Sciatic nerve (tissue), 2 donors: ENCODE measurements at places on chromosomes 12 and 14. TPM values are rescaled to one million over a fixed set of nuclear protein-coding genes. Genes with fewer than 3 reads are reported as not detected.

The HOXC4 gene
- 23.6 TPM for total RNA-seq

The OR4L1 gene
- total RNA-seq: not detected

The SPIC gene
- 0.40 TPM for total RNA-seq

The SERPINA9 gene
- not detected for total RNA-seq

The ADCY4 gene
- total RNA-seq: 68.1 TPM

The TAS2R13 gene
- total RNA-seq: 5.0 TPM

The CAPZA3 gene
- not detected for total RNA-seq

The PTCSC3 gene
- total RNA-seq: not detected

The PLXNC1 gene
- 22.8 TPM for total RNA-seq

The TAS2R42 gene
- total RNA-seq: not detected

The TRPV4 gene
- 1.3 TPM for total RNA-seq

The LRTM2 gene
- not detected for total RNA-seq

The KLRC2 gene
- 0.67 TPM for total RNA-seq

The RTL1 gene
- total RNA-seq: not detected

The VPS33A gene
- total RNA-seq: 16.5 TPM

The NTN4 gene
- 40.3 TPM for total RNA-seq

The PPP4R3A gene
- total RNA-seq: 74.0 TPM

The PTGES3 gene
- total RNA-seq: 157 TPM

The MSI1 gene
- total RNA-seq: 2.2 TPM

The TOMM20L gene
- not detected for total RNA-seq

The C12orf54 gene
- total RNA-seq: 2.4 TPM

The ZFHX2 gene
- total RNA-seq: 7.4 TPM

The SRSF5 gene
- 566 TPM for total RNA-seq

The HOXC9 gene
- total RNA-seq: 10.2 TPM

The TGM1 gene
- total RNA-seq: 13.2 TPM

The KERA gene
- total RNA-seq: 0.18 TPM

The MYF5 gene
- total RNA-seq: not detected

The SERPINA10 gene
- not detected for total RNA-seq

The PTHLH gene
- total RNA-seq: 8.3 TPM

The FAM90A1 gene
- not detected for total RNA-seq

The ANAPC7 gene
- 62.7 TPM for total RNA-seq

The ACSM4 gene
- total RNA-seq: not detected
